T-helper 2 cell treated with Interferon-gamma antibody and Interleukin-4, amounts not matched to agents 5 μg/mL and 100 μg/mL, for 36 hours (primary cell): ENCODE measurements at places on chromosomes 3 and 15.

DNA sequence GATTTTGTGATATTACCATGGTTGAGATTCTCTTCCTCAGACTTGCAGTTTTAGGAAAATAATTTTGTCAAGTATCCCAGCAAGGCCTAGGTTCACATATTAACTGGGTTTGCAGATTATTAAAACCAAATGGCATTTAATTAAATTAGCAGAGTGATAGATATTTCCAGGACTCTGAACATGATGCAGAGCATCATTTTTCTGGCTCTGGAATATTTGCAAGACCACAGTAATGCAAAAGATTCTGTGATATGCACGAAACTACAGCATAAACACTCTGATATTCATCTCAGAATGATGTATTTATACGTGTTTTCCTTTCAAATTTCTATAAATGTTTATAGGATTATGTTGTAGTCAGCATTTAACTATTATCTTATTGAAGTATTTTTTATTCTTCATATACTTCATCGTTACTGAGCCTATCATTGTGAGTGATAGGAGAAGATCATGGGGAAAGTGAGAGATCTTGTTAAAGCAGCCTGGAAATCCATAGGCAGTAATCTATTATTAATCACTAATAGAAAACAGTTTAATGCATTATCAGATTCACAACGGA, 1245.6 kb downstream of the OTOL1 start:
- no peak for DNase-seq

- no peak for DNase-seq
These were observed 13.3 kb downstream of the NFKBIZ start for GRCh38 chr3:101862416-101863165.

GRCh38 chr15:55740359-55740878, 2.5 kb downstream of the PRTG start:
- DNase-seq = no peak

DNA sequence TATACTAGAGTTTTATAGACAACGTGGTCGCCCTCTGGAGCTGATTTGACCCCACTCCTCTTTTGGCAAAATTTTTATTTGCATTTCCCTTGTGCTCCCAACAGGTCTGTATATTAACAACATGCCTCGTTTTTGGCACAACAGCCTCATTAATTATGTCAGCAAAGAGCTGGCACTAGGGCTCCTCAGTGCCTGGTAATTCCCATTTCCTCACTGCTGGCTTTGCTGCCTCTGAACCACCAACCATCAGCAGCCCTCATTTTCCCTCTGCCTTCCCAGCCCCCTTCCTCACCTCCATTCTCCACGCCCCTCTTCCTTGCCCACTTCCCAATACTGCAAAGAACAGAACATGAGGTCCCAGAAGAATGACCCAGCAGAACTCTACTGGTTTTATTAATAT, 204.8 kb downstream of the ABHD5 start:
- no peak for DNase-seq

GRCh38 chr3:170002231-170002630, 35.6 kb upstream of the GPR160 start:
- DNase-seq = no peak

DNA sequence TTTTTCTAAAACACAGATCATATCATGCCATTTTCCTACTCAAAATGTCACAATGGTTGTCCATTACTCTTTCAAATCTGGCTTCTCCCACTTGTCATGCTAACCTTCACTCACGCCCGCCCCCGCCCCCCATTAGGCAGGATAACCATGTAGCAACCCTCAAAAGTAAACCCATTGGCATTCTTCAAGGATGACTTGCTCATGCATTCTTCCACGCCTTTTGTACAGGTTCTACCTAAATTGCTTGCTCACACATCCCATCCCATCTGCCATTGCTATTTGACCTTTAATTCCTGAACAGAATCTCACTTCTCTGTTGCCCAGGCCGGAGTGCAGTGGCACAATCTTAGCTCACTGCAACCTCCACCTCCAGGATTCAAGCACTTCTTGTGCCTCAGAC, 389.3 kb downstream of the MCTP2 start:
- DNase-seq = no peak

DNA sequence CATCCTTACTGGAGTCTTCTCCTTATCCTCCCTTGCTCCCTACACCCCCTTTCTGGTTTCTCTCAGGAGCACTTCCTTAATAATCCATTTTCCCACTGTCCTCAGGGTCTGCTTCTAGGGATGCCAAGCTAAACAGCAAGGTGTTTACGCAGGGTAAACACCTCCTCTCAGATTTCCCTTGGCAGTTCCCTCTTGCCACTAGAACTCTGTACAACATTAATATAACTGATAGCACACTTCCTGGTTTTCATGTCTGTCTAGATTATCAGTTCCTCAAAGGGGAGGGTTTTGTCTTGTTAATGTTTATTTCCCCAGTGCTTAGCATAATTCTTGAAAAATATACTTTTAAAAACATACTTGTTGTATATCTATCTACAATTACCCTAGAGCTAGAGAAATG, 118.0 kb upstream of the SLC24A5 start:
- DNase-seq = no peak

DNA sequence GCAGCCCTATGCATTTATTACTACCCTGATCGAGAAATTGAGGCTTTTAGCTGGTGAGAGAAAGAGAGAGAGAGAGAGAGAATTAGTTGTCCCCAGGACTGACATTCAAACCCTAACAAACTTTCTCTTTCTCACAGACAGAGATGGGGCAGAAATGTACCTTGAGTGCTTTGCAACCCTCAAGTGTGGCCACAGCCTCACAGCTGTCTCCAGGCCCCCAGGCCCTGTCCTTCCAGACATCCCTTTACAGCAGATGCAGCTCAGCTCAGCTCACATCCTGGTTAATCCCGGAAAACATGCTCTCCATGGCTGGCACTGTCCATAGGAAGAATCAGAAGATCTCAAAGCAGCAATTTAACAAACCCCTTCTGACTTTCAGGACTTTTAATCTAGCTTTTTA, 67.6 kb downstream of the DCLK3 start:
- no peak for DNase-seq

DNA sequence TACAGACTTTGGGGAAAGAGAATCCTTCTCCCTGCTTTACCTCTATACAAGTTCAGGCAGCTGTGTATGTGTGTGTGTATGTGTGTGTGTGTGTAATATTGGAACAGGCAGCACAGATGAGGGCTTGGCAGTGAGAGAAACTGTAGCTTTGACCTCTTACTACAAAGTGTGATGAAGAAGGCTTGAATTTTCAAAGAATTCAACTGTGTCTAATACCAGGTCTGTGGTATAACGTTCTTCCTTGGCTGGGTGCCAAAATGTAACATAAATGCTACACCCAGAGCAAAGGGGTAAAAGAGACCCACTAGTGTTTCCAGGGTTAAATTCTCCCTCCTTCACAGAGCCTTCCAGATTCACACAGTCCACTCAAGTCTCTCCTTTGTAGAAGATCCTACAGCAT, 51.1 kb downstream of the CHST2 start:
- DNase-seq = no peak

DNA sequence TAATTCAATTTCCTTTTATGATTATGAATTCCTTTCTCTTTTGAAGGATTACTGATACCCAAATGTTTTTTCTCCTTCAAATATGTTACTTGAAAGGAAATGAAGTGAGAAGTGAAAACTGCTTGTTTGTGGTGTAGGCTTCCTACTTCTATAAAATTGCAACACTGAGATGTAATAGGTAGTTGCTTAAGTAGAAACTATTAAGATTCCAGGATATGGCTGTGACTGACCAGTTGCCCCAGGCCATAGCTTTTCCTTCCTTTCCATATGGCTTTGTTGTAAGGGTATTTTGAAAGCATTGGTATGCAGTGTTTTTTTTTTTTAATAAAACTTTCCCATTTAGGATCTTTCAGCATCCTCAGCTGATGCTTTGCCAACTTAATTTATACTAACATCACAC, 28.5 kb downstream of the DNAJC13 start:
- no peak for DNase-seq

DNA sequence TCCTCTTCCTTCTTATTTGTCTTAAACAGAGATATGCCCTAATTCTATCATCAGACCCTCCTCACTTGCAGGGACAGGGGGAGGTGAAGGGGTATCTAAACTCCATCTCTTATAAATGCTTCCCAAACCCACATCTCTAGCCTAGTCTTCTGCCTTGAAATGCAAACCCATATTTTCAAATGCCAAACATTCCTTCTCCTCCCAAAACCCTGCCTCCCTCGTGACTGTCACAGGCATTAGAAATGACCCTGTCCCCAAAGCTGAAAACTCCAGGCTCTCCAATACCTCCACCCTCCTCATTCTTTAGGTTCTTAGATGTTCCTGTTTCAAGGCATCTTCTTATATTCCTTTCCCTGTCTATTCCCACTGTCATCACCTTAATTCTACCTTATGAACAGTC, 191.0 kb downstream of the ERC2 start:
- DNase-seq = no peak

- no peak for DNase-seq
These were observed 169.5 kb downstream of the ATP10A start for GRCh38 chr15:25693321-25694238.

DNA sequence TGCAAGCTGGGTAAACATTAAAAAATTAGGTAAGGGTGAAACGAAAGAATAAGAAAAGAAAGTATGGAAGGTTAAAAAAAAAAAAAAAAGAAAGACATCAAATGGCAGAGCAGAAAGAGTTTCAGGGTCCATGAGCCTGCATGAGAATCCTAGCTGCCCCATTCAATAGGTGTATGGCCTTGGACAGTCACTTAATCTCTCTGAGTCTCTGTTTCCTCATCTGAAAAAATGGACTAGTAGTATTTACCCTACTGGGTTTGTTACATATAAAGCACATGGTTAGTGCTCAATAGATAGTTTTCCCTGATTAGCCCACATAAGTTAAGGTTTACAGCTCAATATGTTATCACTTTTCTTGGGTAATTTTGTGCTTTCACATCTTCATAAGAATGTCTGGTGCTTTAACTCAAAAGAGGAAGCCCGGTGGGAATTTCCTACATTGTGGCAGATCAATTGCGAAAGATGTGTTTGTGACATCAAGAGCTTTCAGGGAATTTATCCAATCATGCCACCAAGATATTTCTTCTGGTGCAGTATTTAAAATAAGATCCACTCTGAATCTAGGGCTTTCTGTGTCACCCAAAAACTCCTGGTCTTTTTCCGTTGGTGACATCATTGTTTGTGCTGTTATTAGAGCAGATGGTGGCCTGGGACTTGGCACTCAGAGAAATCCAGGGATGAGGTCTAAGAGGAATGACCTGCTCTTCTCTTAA, 57.2 kb upstream of the UBE2E1 start:
- DNase-seq = no peak

GRCh38 chr15:50876260-50876988, 32.1 kb upstream of the AP4E1 start:
- DNase-seq = no peak

DNA sequence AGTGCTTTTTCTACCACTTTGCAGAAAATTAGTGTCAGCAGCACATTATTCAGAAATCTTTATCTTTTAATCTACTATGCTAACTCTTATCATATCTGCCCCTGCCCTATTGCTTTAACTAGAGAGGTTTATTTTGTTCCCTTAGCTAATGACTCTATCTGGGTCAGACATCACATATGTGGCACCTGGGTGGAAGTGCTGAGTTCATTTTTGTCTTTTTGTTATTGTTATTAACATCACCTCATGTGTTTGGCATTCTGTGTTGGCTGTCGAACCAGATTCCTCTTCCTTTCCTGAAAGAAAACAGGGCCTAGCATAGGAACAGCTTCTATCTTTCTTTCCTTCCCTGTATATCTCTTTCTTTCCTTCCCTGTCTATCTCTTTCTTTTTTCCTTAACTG, 100.7 kb downstream of the RBMS3 start:
- no peak for DNase-seq
